ENCODE measurements at places on chromosomes 13 and 19.

- no peak for DNase-seq
- no peak overlapping the region for H3K4me3 ChIP-seq
- H3K27ac ChIP-seq: no peak overlapping the region
- H3K27me3 ChIP-seq: no peaks in the 10 kb centered on the region
- no peaks in the 10 kb centered on the region for H3K36me3 ChIP-seq
Observed at GRCh38 chr13:89897681-89898080, 1449.8 kb upstream of the MIR17HG start.

DNA sequence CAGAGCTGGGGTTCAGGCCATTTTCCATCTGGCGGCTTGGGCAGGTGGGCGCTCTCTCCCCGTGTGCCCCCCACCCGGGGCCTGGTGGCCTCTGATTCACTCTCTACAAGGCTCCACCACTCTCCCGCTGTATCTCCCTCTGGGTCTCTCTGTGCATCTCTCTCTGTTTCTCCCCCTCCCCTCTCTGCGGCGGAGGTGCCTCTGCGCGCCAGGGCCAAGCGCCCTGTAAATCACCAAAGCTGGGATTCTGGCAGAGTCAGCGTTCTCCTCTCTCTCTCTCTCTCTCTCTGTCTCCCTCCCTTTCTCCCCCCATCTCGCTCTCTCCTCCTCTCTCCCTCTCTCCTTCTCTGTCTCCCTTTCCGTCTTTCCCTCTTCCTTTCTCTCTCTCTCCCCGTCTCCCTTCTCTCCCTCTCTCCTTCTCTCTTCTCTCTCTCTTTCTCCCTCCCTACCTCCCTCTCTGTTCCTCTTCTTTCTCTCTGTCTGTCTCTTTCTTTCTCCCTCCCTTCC, 3.9 kb downstream of the NFIC start:
- no peaks in the 10 kb centered on the region for H3K36me3 ChIP-seq
- H3K4me3 ChIP-seq: no peak overlapping the region
- H3K27me3 ChIP-seq: no peaks in the 10 kb centered on the region
- H3K4me1 ChIP-seq: peaks cover 37% of the 10 kb centered on the region
- DNase-seq: no peak
- no peak overlapping the region for H3K27ac ChIP-seq

DNA sequence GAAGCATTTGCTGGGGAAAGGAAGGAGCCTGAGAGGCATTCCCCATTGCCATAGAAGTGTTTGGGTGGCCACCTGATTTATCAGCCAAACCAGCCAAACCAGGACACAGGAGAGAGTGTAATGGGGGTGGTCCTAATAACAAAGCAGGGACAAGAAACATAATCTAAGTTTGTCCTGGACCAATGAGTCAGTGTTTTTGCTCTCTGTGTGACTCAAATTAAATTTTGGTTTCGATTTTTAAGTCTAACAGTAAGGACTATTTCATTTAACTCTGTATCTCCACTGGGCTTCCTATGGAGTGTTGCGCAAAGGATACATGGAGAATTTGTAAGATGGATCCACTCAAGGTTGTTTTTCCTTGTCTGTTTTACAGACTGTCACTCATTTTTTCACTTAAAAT, 19.5 kb upstream of the TRPC4 start:
- no peaks in the 10 kb centered on the region for H3K4me1 ChIP-seq
- H3K36me3 ChIP-seq: no peaks in the 10 kb centered on the region
- DNase-seq: no peak
- H3K27me3 ChIP-seq: peaks cover 3% of the 10 kb centered on the region

DNA sequence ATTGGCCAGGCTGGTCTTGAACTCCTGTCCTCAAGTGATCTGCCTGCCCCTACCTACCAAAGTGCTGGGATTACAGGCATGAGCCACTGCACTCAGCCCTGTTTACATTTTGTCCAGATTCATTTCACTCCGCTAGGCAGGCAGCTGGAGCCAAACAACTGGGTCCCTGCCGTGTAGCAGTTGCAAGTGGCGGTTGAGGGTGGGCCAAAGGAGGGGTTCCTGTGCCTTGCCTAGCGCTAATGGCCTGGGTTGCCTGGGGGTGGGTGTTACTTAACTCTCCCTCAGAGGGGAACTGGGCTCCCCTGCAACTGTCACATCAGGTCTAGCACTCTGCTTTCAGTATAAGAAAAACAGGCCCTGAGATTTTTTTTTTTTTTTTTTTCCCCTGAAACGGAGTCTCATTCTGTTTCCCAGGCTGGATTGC, 7.4 kb downstream of the ACP5 start:
- no peaks in the 10 kb centered on the region for H3K27me3 ChIP-seq
- H3K4me3 ChIP-seq: no peak overlapping the region
- no peaks in the 10 kb centered on the region for H3K4me1 ChIP-seq
- DNase-seq: no peak

- no peak overlapping the region for H3K27ac ChIP-seq
- H3K4me3 ChIP-seq: no peak overlapping the region
- no peaks in the 10 kb centered on the region for H3K36me3 ChIP-seq
- H3K4me1 ChIP-seq: peaks cover 2% of the 10 kb centered on the region
- no peak for DNase-seq
Observed at GRCh38 chr13:49373716-49374115, 70.1 kb downstream of the CAB39L start.

DNA sequence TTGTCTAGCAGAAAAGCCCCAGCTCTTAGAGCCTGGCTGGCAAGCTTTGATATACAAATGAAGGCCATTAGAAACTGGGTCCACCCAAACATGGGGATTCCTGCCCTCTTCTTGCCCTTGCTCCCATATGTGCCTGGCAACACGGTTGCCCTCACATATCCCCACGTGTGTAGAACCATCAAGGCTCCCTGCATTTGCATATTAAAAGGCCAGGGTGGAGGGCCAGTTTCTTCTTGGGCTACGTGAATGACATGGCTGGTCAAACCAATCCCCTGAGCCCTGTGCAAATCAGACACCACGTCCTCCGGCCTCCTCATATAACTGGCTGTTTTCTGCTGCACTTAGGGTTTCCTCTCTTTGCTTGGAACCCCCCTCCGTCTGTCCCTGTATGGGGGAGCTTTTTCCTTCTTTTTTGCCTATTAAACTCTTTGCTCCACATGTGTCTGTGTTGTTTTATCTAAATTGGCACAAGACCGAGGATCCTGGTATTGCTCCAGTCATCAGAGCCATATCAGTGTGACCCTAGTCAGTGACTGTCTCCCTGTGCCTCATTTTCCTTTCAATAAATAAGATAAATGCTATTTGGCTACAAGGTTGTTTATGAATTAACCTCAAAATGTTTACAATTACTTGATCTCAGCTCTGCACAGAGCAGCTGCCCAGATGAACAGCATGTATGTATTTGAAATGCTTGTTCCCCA, 30.3 kb upstream of the CEACAM1 start:
- H3K27me3 ChIP-seq: no peaks in the 10 kb centered on the region
- no peak overlapping the region for H3K27ac ChIP-seq
- no peak for DNase-seq
- no peaks in the 10 kb centered on the region for H3K4me1 ChIP-seq
- no peak overlapping the region for H3K4me3 ChIP-seq

GRCh38 chr19:18073197-18073596, 13.5 kb downstream of the IL12RB1 start:
- no peak overlapping the region for H3K4me3 ChIP-seq
- no peak overlapping the region for H3K27ac ChIP-seq
- no peak for DNase-seq
- H3K36me3 ChIP-seq: no peaks in the 10 kb centered on the region
- H3K27me3 ChIP-seq: no peaks in the 10 kb centered on the region

DNA sequence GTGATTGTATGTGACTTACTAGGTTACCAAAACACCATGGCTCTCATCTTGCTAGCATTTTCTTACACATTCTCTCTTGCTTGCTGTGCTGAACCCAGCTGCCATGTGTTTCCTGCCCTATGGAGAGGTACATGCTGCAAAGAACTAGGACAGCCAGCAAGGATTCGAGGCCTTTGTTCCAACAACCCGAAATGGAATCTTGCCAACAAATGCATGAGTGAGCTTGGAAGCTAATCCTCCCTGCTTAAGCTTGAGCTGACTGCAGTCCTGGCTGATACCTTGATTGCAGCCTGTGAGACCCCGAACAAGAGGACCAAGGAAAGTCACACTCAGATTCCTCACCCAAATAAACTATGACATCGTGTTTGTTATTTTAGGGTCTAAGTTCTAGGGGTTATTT, 651.2 kb downstream of the SLITRK6 start:
- peak; percentile 2 for DNase-seq
- H3K27ac ChIP-seq: no peak overlapping the region
- H3K27me3 ChIP-seq: no peaks in the 10 kb centered on the region
- no peaks in the 10 kb centered on the region for H3K36me3 ChIP-seq

DNA sequence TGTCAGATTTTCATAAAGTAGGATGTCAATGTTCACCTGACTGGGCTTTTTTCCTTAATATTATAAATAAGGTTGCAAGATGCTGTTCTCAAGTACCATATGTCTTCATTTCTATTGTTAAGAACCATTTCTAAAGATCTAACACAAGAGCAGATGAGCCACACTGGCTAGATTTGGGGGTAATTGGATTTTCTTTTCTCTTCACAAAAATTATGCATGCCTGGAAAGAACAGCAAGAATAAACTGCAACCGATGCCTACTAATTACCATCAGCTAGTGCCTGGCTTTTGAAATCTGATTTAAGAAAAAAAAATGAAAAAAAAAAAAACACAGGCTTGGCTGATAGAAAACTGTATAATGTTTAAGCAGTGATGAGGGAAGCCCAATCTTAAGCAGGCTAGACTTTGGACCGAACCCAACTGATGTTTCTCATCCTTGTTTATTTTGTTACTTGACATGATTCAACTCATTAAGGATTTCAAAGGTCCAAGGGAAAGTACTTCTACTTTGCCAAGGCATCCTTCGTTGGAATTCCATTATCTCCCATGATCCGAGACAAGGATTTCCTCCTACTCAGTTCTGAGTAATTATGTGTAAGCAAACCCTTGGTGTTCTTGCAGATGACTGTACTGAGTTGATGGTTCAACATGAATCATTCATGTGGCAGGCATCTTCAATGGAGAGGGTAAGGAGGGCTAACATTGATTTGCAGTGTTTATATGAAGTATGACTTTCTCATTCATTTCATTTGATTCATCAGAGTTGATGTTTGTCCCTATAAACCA, 300.5 kb downstream of the SPRY2 start:
- DNase-seq: peak; percentile 91
- no peaks in the 10 kb centered on the region for H3K27me3 ChIP-seq
- H3K36me3 ChIP-seq: no peaks in the 10 kb centered on the region
- peaks cover 36% of the 10 kb centered on the region for H3K4me1 ChIP-seq
- H3K27ac ChIP-seq: peak overlapping the region; percentile 37
- H3K4me3 ChIP-seq: no peak overlapping the region

DNA sequence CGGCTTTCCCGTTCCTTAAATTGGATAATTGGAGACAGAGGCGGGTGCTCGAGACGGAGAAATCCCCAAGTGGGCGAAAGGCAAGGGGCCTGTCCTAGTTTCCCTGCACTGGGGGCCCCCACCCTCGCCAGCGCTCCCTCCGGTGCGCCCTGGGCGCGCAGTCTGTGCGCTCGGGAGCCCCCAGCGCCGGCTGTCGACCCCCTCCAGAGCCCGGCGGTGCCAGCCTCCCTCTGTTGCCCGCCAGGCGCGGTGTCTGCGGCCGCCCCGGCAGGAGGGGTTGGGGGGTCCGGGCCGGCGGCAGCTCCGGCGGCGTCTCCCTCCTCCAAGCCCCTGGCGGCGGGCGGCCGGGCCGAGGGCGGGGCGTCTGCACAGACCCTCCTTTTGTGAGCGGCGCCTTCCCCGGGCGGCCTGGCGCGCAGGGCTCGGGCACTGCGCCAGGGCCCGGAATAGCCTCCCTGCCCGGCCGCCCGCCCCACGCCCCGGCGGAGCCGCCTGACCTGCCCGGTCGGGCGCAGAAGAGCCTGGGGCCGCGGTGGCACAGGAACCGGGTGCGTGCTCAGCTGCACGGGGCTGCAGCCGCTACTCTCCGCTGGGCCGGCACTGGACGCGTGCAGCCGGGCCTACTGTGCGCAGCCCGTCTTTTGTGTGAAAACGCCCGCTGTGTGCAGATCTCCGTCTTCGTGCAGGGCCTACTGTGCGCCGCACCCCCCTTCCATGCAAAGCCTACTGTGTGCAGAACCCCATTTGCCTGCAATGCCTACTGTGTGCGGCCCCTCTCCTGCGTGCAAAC, 13.2 kb downstream of the GADD45B start:
- no peaks in the 10 kb centered on the region for H3K36me3 ChIP-seq
- no peaks in the 10 kb centered on the region for H3K27me3 ChIP-seq
- peak overlapping the region; percentile 19 for H3K27ac ChIP-seq
- peaks cover 18% of the 10 kb centered on the region for H3K4me1 ChIP-seq
- DNase-seq: peak; percentile 34
- H3K4me3 ChIP-seq: peak overlapping the region; percentile 15

- no peak overlapping the region for H3K4me3 ChIP-seq
- no peaks in the 10 kb centered on the region for H3K4me1 ChIP-seq
- no peaks in the 10 kb centered on the region for H3K36me3 ChIP-seq
Observed at GRCh38 chr13:35592457-35592856, 116.0 kb upstream of the MAB21L1 start.

GRCh38 chr19:19520989-19521388, 5.0 kb downstream of the NDUFA13 start:
- no peak overlapping the region for H3K4me3 ChIP-seq
- no peak overlapping the region for H3K27ac ChIP-seq
- H3K36me3 ChIP-seq: peaks cover 4% of the 10 kb centered on the region
- H3K27me3 ChIP-seq: no peaks in the 10 kb centered on the region

DNA sequence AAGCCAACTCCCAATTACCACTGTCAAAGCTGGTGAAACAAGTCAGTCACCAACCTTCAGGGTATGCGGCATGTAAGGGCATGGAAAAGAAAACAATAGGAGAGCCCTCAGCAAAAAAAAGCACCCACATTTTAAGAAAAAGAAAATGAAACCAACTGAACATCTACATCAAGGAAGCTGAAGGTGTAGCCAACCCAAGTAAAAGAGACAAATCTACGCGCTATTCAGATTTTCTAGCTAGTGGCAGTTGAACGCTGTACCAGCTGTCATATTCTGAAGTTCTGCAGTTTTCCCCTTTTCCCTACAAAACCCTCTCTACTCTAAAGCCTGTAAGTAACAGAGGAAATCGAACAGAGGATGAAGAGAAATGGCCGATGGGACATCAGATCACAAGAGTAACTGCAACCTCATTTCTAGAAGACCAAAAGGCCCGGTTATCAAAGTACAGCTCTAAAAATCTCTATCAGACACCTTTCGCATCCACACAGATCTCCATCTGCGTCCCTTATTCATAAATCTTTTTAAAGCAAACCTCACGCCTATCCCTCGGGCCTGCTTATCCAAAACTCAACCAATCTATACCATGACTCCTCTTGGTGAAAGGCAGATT, 1.4 kb downstream of the MYCBP2 start:
- H3K4me1 ChIP-seq: peaks cover 26% of the 10 kb centered on the region
- peak; percentile 51 for DNase-seq
- H3K27ac ChIP-seq: no peak overlapping the region
- no peaks in the 10 kb centered on the region for H3K36me3 ChIP-seq
